ENCODE measurements at places on chromosomes 3 and 15. TPM values are rescaled to one million over a fixed set of nuclear protein-coding genes. Genes with fewer than 3 reads are reported as not detected.

DNA sequence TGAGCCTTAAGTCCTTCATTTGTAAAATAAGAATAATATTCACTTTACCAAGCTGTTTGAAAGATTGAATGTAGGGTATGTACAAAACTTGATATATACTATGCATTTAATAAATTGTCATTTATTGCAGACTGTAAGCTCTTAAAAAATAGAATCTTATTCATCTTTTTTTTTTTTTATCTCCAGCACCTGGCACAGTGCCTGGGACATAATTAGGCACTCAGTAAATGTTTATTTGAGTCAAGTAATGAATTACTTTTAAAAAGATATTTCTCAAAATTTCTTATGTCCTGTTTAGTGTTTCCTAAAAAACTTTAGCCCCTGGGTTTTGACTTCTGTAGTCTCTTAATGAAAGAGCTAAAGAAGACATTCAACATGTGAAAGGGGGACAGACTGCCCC, 71.7 kb downstream of the TOP2B start:
- DNase-seq: no peak

DNA sequence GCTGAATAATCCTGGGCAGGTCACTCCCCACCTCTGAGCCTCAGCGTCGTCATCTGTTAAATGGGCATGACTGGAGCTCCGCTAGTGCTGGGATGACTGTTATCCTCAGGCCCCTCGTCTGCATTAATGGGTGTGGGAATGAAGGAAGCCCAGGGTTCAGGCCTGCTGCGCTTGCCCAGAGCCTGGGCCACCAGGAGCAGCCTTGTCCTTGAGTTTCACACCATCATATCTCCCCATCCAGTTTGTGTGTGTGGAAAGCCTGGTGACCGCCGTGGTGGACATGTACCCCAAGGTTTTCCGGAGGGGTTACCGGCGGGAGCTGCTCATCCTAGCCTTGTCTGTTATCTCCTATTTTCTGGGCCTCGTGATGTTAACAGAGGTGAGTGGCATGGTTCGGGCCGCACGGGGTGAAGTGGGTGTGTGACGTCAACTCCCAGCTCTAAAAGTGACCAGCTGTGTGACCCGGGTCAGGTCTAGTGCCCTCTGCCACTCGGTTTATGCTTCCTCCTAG, 63.5 kb upstream of the SLC6A1 start:
- DNase-seq: peak; percentile 73

- no peak for DNase-seq
These were observed 23.4 kb downstream of the NRROS start for GRCh38 chr3:196662711-196663571.

DNA sequence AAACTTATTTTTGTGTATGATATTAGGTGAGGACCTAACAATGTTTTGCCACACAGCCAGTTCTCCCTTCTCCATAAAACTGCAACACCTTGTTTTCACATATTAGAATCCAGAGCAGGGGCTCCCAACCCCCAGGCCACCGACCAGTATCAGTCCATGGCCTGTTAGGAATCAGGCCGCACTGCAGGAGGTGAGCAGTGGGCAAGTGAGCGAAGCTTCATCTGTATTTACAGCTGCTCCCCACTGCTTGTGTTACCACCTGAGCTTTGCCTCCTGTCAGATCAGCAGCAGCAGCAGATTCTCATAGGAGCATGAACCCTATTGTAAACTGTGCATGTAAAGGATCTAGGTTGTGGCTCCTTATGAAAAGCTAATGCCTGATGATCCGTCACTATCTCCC, 185.9 kb upstream of the NSMCE3 start:
- no peak for DNase-seq

Gene CELSR3
- total RNA-seq: 0.22 TPM

DNA sequence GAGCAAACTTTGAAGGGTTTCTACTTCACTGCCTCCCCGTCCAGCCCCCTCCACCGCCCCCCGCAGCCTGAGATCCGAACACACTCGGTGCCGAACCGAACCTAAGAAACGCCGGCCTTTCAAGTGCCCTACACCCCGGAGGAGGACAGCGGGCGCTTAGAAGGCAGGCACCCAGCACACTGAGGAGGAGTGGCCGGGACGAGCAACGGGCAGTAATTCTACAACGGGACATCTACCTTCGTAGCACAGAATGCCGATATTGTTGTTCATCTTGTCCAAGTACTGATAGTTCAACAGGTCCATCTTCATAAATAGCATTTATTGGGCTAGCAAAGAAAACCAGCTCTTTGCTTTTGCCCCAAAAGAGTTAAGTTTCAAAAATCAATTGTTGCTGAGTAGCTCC, 513 bp downstream of the VGLL4 start:
- peak; percentile 89 for DNase-seq

DNA sequence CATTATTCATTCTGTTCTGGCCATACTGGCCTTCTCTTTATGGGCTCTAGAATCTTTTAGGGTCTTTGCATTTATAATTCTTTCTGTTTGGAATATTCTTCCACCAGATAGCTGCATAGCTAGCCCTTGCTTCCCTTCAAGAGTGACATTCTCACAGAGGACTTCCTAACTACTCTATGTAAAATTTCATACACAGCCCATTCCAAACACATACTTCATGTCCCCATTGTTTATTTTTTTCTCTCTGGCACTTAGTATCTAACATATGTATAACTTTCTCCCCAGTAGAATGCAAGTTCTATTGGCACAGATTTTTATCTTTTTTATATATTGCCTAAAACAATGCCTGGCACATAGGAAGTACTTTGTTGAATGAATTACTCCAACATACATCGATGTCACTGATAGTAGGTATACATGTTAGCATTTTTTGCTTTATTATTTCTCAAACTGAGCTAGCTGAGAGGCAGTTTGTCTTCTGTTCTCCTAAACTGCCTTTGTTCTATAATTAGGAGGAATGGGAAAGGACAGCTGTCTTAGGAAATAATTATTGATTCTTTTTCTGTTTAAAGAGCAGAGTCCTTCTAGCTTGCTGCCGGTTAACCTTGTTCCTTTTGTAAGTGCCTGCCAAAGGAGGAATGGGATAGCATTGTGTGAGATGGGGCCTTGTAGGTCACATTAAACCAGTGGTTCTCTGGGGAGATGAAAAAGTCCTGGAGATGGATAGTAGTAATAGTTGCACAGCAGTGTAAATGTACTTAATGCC, 7.9 kb downstream of the FAM162A start:
- DNase-seq: no peak

Gene HTR3E
- not detected for total RNA-seq

Gene SUCNR1
- 0.22 TPM for total RNA-seq

- DNase-seq: no peak
These were observed 871.9 kb downstream of the GBE1 start for GRCh38 chr3:80889535-80889934.

GRCh38 chr15:92797168-92798052, 102.7 kb upstream of the CHD2 start:
- no peak for DNase-seq

GRCh38 chr3:42844412-42844713, 31.3 kb downstream of the CYP8B1 start:
- DNase-seq: no peak

- DNase-seq: no peak
These were observed 9.8 kb downstream of the TFG start for GRCh38 chr3:100719136-100719535.

Gene C2CD4B
- total RNA-seq: 1.7 TPM

DNA sequence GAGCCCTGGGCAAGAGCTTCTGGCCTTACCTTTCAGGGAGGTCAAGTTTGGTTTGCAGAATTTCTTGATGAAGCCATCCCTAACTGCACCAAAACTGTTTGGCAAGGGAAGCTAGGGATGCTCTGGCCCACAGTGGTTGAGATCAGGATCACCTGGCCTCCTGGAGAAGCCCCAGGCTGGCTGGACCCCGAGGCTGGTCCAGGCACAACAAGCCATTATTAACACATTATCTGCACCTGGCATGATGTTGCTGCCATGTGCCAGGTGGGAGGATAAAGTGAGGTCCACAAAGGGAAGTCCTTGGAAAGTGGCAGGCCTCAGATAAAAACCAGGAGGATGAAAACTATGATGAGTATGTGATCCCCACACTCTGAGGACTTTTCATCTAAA, 35.9 kb upstream of the DUSP7 start:
- no peak for DNase-seq

GRCh38 chr15:74868059-74868458, 5.1 kb downstream of the SCAMP2 start:
- no peak for DNase-seq

- no peak for DNase-seq
These were observed 19.3 kb downstream of the DUOX1 start for GRCh38 chr15:45149060-45149459.

- DNase-seq: no peak
These were observed 87.1 kb downstream of the SCN11A start for GRCh38 chr3:38964646-38965045.

Gene DPPA2
- not detected for total RNA-seq

Gene ROBO1
- 6.2 TPM for total RNA-seq

DNA sequence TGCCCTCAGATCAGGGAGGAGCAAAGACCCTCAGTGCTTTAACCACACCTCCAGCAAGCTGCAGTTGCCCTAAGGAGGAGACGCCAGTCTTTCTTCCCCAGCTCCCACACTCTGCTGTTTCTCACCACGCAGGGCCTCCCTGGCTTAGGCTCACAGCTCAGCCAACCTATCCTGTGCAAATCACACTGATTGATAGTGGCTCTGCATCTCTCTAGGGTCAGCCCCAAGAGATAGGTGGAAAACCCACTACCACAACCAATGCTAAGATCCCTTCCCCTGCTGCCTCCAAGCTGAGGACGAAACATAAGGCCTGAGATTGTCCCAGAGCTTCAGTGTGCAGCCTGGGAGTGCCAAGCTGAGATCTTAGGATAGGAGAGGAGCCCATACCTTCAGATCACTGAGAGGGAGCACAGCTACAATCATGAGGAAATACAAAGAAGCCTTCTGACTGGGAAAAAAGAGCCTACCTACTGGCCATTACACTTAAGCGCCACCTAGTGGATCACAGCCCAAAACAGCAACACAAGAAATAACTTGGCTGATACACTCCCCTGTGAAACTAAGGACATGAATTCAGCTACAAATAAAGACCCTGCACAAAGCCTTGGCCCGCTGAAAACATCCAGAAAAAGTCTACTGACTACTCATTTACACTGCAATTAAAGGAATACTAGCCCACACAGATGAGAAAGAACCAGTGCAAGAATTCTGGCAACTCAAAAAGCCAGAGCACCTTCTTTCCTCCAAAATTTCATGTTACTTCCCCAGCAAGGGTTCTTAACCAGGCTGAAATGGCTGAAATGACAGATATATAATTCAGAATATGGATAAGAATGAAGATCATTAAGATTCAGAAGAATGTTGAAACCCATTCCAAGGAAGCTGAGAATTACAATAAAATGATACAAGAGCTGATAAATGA, 271.5 kb upstream of the DCBLD2 start:
- DNase-seq: no peak

GRCh38 chr15:57309856-57310760, 66.2 kb upstream of the CGNL1 start:
- no peak for DNase-seq

GRCh38 chr3:124429129-124429815, 301.0 kb upstream of the UMPS start:
- no peak for DNase-seq

DNA sequence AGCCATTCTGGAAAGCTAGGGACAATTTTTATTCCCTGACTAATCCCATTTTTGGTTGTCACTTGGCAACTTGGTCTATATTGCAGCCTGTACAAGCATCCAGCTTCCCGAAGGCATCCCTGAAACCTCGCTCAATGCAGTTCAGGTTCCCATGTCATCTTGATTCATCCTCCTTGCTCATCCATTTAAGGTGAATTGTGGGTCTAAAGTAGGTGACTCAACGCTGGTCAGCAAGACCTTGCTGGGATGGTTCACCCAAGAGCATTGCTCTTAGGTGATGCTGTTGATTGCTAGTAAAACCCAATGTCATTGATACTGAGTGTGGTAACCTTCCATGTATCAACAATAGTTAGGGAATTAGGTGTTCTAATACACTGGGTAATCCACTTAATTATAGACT, 13.1 kb upstream of the RAB8B start:
- no peak for DNase-seq

Gene CADPS
- total RNA-seq: 45.1 TPM

DNA sequence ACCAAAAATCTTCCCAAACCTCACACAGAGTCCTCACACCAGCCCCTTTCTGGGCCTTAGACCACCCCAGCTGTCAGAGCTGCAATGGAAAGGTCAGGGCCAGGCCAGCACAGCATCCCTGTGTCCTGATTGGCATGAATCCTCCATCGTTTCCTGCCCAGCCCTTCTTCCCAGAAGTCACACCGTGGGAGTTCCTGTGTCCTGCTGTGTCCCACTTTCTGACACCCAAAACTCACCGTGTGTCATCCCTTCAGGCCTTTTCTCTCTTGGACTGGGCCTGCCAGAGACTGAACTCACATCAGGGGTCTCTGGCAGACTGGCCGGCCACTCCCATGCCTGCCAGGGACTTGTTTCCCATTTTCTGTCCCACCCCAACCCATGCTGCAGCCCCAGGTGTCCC, 32.5 kb upstream of the CHRNB4 start:
- no peak for DNase-seq

GRCh38 chr15:39804026-39804425, 21.4 kb upstream of the FSIP1 start:
- no peak for DNase-seq

DNA sequence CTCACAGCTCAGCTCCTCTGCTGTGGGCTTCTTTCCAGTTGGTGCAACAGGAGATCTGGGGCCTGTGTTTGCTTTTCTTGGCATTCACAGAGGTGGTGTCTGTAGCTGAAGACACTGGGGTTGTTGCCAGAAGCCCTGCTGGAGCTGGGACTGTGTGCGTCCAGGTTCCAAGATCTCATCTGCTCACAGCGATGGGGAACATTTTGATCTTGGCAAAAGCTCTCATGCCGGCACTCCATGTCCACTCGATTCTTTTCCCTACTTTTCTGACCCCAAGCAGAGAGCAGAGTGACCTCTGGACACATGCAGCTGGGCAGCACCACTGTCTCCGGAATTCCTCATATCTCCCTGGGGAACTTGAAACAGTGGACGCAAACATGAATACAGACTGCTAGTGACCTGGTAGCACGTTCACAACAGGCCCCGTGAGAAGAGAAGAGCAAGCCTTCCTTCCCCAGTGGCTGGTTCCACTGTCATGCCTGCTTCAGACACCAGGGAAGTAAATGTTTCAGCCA, 36.1 kb upstream of the MECOM start:
- no peak for DNase-seq

- no peak for DNase-seq
These were observed 81.1 kb downstream of the CHSY1 start for GRCh38 chr15:101170568-101171350.

DNA sequence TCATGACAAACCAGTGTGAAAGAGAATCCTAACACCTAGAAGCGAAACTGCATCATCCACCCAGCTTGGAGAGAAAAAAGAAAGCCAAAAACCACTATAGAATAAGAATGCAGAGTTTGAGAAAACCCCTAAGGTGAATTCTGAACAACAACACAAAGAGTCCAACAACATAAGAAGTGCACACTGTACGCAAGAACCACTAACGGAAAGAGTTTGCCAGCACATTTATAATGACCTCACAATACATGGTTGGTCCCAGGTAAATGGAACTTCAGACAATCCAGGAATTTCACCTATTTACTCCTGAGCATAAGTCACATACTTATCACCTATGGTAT, 128.3 kb upstream of the BHLHE40 start:
- DNase-seq: no peak

- DNase-seq: no peak
These were observed 60.5 kb upstream of the MME start for GRCh38 chr3:155019575-155019974.

GRCh38 chr3:85604641-85605040, 645.9 kb downstream of the CADM2 start:
- no peak for DNase-seq

GRCh38 chr3:153680526-153680925, 440.7 kb upstream of the ARHGEF26 start:
- DNase-seq: no peak
